Right ventricle myocardium superior (tissue), 1 donor: ENCODE measurements at places on chromosomes 13 and 19.

DNA sequence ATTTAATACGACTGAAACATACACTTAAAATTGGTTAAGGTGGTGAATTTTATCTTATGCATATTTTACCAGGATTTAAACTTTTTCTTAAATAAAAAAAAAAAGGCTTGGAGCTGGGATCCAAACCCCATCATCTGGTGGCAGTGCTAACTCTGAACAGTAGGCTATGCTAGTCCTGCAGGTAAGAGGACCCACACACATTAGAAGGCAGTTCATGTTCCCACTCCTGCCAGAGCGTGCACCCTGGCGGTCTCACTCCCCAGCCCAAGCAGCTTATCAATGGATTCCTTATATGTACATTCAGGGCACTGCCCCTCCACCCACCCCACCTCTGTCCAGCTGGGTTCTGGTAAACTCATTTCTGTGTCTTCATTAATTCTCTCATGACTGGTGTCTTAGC, 31.3 kb upstream of the CEBPA start:
- DNase-seq = no peak

- DNase-seq = no peak
These were observed 15.3 kb downstream of the NACC1 start for GRCh38 chr19:13133241-13133870.

- no peak for DNase-seq
These were observed 72.5 kb upstream of the MRI1 start for GRCh38 chr19:13691569-13692435.

- no peak for DNase-seq
These were observed 151.5 kb downstream of the NHLRC3 start for GRCh38 chr13:39189778-39190177.

GRCh38 chr13:71055644-71056043, 811.4 kb downstream of the DACH1 start:
- no peak for DNase-seq

DNA sequence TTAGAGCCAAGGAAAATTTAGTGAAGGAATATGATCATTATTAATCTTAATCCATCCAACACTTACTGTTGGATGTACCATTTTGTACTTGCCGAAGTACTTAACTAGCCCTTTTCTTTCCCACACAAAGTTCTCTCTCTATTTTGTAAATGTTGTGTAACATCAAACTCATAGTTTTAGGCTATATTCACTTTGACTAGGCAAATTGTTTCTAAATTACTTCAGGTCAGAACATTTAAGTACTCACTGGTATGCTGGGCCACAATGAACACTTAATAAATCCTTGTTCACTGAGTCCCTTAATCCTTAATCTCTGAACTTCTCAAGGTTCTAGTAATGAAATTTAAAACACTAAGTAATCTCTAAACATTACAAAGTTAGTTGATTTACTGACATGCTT, 49.3 kb upstream of the EEF1AKMT1 start:
- no peak for DNase-seq

GRCh38 chr19:1856698-1857603, 6.4 kb downstream of the KLF16 start:
- peak; percentile 89 for DNase-seq

- DNase-seq = peak; percentile 66
These were observed 15.1 kb downstream of the PRAM1 start for GRCh38 chr19:8487137-8487851.

DNA sequence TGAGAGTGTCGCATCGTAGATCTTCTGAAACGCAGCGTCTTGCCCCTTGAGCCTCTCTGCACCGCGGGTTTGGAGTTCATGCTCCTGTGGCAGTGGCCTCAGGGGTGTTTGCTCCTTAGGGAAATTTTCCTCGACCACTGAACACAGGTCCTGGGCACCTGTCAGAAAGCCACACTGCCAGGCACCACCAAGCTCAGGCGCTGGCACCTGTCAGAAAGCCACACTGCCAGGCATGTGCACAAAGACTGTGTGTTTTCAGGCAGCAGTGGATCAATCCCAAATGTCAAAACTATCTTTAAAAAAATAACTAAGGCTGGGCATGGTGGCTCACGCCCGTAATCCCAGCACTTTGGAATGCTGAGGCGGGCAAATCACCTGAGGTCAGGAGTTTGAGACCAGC, 87.1 kb downstream of the ATP11A start:
- no peak for DNase-seq

- no peak for DNase-seq
These were observed 13.3 kb downstream of the EXOC3L2 start for GRCh38 chr19:45231891-45232290.
